ENCODE measurements at places on chromosomes 2 and 18.

GRCh38 chr2:128279786-128280157, 38.9 kb downstream of the HS6ST1 start:
- no peak for DNase-seq

DNA sequence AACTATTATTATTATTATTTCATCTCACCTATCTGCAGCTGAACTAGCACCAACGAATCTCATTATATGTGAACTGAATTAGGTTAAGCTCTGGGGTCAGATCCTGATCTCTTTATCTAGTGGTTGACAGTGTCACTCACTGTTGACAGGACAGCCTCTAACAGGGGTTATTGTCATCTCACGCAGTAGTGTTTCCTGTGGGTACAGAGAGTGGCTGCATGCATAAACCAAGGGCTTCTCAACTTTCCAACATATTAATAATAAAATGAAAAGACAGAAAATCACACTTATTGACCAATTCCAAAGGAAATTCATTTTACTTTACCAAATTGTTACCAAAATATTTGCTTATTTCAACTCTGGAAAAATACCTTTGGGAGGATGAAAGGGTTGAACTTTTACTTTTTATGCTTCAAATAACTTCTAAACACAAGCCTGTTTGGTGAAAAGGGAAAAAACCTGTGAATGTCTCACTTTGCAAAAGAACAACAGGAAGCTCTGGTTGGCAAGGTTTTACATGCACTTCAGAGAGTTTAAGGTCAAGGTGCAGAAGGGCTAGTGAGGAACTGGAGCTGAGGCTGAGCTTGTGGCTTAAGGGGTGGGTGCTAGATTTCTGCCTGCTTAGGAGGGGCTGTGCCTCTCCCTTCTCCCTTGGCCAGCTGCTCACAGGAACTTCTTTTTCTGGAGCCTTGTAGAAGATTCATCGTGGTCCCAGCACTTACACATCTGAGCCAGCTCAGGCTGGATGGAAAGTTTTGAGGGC, 72.6 kb downstream of the CTAGE1 start:
- DNase-seq = no peak

DNA sequence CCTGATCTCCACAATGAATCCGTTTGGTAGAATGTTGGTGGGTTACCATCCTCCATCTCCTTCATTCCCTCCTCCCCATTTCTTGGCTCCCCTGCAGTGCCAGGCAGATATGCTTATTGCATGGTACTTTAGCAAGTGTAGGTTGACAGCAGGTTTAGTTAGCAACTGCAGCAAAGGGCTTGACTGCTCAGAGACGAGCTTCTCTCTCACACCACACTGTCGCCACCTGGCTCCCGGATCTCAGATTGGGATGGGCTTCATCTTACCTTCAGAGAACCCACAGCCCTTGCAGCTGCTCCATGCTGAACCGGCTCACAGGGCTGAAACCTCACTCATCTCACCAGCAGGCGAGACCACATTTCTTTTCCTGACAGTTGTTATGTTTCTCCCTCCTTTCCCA, 88.8 kb downstream of the VWA3B start:
- no peak for DNase-seq

- DNase-seq = no peak
Observed at GRCh38 chr2:85893428-85894258, 4.9 kb upstream of the ST3GAL5 start.

DNA sequence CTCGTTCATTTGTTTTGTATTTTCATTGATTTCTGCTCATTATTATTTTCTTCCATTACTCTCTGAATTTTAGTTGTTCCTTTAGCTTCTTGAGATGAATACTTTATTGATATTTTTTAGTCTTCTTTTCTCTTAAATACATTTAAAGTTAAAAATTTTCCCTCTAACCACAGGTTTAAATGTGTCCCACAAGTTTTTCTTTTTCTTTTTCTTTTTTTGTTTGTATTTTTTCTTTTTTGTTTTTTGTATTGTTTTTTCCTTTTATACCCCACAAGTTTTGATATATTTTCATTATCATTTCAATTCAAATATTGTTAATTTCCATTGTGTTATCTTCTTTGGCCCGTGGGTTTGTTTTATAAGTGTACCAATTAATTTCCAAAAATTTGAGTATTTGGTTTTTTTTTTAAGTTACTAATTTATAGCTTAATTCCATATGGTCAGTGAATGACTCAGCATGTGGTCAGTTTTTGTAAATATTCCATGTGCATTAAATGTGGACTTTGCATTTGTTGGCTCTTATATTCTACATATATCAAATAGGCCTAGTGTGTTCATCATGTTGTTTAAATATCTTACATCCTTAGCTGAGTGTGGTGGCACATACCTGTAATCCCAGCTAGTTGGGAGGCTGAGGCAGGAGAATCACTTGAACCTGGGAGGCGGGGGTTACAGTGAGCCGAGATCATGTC, 16.2 kb downstream of the CENPO start:
- no peak for DNase-seq

- no peak for DNase-seq
Observed at GRCh38 chr18:4293337-4293736, 161.8 kb downstream of the DLGAP1 start.

GRCh38 chr2:104969564-104969963, 68.3 kb upstream of the MRPS9 start:
- DNase-seq = no peak

GRCh38 chr2:241080405-241081189, 21.5 kb downstream of the MTERF4 start:
- DNase-seq = no peak

- no peak for DNase-seq
Observed at GRCh38 chr18:23998018-23998417, 16.5 kb upstream of the TTC39C start.

DNA sequence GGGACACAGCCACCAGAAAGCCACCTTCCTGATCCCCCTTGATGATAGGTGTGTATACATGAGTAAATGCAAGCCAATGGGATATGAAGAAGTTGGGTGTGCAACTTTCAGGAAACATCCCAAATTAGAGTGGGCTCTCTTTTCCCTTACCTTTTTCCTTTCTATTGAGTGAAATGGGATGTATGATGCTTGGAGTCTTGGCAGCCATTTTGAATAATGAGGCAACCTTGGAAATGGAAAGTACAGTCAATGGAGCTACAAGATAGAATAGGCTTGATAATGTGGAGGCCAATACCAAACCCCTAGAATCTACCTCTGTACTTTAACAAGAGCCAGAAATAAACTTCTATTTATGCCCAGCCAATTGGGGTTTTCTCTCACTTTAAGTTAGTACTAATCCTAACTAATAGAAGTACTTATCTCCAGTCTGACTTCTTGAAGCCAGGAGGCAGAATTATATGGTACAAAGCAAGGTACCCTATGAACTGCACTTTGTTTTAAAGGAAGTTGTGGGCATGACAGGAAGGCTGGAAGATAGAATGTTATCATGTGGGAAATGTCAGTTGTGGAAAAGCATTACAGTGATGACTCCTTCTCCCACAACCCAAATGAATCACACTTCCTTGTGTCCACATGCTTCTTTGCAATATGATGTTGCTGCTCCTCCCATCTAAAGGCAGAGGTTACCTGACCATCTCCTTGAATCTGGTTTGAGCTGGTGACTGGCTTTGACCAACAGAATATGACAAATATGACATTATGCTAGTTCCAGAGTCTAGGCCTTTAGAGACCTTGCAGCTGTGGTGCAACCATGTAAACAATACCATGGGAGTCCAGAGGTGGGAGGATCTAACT, 12.9 kb upstream of the NABP1 start:
- no peak for DNase-seq

- no peak for DNase-seq
Observed at GRCh38 chr2:121073320-121074210, 211.4 kb downstream of the TFCP2L1 start.

- DNase-seq = no peak
Observed at GRCh38 chr18:52242711-52243110, 97.3 kb upstream of the DCC start.

GRCh38 chr18:12855916-12856315, 28.1 kb downstream of the PTPN2 start:
- no peak for DNase-seq

- no peak for DNase-seq
Observed at GRCh38 chr2:44450806-44451205, 89.1 kb downstream of the CAMKMT start.

DNA sequence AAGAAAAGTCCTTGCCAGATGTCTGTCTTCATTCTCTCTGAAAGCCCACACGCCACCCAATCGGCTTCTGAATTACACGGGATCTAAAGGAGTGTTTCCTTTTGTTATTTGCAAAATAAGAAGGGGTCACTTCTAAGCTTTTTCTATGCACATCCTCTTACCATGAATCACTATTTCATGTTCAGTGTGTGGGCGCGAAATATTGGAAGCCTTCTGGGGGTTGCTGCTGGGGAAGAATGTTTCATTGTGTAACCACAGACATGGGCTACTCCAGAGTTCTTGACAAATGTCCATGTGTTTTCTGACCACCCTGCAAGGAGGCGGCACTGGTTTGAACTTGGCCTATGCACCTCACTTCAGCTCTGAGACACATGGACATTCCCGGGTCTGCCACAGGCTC, 133.6 kb upstream of the APCDD1 start:
- DNase-seq = no peak

GRCh38 chr2:62118160-62118559, 77.8 kb upstream of the B3GNT2 start:
- no peak for DNase-seq

DNA sequence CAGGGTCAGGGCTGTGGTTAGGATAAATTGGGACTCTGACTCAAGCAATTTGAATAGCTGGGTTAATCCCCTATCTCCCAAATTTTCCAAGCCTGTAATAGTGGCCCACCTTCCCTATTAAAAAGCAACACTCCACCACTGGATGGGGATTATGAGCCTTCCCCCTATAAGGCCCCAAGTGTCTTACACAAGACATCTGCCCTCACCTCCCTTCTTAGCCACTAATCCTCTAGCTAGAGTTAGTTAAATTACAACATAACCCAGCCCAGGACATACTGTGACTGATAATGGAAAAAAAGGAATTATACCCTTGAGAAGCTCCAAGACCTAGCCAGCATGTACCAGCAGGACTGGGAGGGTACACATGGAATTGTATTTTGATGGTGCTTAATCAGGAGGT, 190.4 kb downstream of the NRP2 start:
- no peak for DNase-seq

GRCh38 chr18:44541781-44542180, 138.9 kb upstream of the SETBP1 start:
- DNase-seq = no peak
